HL-60 (cell line): ENCODE measurements at places on chromosomes 4 and X.

DNA sequence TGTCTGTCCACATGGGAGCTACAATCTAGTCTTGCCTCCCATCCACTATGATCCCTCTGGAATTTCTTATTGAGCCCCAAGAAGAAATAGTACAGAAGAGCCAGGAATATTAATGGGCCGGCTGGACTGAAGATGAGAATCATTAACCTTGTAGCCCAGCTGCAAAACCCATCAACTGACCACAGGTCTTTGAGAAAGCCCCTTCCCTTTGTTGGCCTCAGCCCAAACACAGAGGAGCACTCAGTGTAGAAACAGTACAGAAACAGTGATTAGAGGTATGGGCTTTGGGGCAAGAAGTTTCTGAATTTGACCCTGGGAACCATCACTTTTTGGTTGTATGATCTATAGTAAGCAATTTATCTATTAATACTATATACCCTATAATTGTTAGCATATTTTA, 76.8 kb upstream of the RAB40AL start:
- DNase-seq, result no peak

DNA sequence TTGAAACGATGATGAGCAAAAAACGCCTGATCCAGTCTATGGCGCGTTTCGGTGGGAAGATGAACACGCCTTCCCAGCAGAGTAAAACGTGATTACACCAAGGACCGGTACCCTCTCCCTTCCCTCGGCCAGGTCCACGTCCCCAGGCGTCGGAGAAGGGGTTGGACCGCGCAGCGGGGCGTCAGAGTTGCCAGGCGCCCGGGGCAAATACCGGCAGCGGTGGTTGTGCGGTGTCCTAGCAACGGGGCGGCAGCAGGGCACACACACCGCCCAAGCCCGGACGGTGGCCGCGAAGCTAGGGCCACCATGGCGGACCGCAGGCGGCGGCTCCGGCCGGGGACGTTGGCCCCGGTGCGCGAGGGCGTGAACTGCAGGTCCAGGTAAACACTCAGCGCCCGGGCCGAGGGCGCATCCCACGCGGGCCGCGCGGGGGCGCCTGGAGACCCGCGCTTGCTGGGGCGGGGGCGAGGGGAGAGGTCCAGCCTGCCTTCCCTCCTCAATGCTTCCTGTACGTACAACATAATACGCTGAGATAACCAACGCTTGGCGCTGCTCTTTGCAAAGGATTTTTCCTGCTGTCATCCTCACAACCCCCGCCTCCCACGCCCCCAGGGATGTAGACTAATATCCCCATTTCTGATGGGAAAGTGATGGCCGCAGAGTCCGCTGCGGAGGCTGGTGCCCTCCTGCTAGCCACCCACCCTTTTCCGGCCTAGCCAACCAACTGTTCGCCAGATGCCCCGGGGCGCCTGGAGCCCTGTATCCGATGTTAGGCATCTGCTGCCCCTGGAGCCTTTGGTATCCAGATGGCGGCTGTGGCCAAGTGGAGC, at the start of gene FAM47E:
Gene FAM47E, plus strand, starts transcription at position 281 of the 830 bp plus-strand sequence. Its CDS starts 26 bp downstream, at position 307.
- DNase-seq, result peak; percentile 41

DNA sequence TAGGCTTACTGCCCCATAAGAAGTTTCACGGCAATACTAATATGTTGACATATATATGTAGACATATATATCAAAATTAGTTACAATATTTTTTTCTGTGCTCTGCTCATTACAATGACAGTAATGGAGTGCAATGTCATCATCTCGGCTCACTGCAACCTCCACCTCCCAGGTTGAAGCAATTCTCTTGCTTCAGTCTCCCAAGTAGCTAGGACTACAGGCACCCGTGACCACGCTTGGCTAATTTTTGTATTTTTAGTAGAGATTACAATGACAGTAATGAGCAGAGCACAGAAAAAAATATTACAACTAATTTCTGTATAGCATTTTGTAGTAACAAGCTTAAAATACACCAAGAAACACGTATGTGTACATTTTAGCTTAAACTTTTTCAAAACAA, 7.6 kb downstream of the EIF4E start:
- no peak for DNase-seq

GRCh38 chrX:154313147-154313546, 17.6 kb downstream of the TKTL1 start:
- no peak for DNase-seq

DNA sequence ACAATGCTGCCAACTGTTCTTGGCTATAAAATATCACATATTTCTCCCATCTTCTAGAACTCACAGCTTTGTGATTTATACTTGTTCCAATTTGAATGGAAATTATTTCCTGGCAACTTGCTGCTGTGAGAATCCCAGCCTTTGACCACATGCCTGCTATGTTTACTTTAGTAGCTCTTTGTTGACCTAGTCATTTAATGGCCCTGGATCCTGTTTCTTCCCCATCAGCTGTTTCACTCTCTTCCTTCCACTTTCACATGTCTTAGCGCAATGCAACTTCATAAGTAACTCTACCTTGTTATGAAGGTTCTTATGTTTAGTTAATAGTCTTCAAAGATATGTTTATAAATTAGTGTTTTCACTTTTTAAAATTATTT, 1973.6 kb upstream of the AGA start:
- no peak for DNase-seq

DNA sequence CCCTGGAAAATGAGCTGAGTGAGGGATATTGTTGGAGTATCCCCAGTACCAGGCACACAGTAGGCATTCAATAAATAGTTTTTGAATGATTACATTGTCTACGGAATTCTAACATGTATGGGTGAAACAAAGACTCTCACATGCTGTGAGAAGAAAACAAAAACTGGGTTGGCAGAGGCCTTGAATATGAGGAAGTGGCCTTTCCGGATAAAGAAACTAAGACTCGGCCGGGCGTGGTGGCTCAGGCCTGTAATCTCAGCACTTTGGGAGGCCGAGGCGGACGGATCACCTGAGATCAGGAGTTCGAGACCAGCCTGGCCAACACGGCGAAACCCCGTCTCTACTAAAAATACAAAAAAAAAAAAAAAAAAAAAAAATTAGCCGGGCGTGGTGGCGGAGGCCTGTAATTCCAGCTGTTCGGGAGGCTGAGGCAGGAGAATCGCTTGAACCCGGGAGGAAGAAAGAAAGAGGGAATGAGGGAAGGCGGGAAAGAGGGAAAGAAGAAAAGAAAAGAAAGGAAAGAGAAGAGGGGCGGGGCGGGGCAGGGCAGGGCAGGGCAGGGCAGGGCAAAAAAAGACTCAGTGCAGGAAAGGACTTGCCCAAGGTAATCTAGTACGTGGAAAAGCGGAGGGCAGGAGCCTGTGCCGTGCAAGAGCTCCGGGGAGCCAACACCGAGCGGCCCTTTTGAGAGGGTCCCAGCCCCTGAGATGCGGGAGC, 689 bp upstream of the TMA16 start:
- peak; percentile 61 for DNase-seq

DNA sequence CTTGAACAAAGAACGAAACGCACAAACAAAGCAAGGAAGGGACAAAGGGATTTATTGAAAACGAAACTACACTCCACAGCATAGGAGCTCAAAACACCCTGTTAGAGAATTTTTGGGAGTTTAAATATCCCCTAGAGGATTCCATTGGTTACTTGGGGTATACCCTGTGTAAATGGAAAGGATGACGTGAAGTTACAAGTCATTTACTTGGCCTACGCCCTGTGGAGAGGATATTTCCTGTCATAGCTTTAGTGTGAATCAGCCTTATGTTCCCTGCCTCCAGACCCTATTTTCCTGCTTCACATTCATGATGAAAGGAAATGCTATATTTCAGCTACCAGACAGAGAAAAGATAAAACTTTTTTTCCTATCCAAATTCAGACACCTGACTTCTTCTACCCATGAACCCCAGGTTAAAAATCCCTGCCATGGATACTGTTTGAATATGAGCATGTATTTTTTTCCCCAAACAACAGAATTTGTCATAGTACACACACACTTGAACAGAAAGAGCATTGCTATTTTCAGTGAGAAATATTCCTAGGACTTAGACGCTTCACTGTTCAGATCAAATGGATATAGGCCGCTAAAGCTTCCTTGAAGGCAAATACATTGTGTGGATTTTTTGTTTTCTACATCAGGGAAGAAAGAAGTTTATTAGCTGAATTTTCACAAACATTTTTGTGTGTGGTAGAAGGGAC, 20.4 kb downstream of the PIN4 start:
- no peak for DNase-seq

- DNase-seq, result no peak
Observed at GRCh38 chrX:38041237-38041636, 34.9 kb downstream of the SYTL5 start.

DNA sequence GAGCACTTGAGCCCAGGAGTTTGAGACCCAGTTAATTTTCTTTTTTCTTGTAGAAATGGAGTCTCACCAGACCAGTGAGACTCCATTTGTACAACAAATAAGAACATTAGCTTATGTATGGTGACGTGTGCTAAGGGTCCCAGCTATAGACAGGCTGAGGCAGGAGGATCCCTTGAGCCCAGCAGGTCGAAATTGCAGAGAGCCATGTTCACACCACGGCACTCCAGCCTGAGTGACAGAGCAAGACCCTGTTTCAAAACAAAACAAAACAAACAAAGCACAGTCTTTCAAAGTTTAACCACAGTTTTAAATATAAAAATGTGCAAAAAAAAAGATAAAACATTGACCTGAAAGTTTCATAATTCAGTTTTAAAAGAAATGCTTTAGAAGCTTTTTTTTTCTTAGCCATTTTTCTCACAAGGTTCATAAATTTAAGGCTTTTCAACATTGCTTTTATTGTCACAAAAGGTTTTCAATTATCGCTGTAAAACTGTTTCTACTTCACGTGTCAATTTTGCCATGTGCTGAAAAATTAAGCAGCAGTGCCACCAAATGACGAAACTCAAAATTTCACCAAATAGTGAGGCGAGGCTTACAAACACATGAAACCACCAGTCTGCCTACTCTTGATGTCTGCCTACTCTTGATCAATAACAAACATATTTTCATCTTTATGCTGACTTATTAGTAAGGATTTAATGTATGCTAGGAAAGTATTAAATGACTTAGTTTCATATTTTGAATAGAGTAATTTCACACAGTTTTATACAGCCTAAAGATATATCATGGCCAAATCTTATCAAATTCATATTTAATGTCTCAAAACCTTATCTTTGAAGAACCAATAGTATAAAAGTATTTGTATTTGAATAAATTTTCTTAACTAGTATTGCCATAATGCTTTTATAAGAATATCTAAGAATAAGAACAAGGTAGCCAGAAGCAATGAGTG, 126.3 kb downstream of the NEK1 start:
- DNase-seq, result peak; percentile 43

DNA sequence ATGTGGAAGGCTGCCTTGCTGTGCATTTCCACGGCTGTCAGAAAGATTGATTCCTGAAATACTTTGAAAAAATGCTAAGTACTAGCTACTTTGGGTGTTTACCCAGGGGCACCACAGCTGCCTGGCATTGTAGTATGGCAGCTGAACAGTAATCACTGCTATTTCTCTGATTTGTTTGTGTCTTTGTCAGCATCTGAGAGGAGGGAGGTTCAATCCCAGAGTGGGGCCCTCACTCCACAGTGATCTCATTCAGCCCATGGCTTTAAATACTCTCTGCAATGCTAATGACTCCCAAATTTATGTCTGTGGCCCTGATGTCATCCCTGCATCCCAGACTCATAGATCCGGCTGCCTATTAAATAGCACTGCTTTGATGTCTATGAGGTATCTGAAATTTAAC, 575.3 kb upstream of the MAGEB2 start:
- DNase-seq, result no peak

DNA sequence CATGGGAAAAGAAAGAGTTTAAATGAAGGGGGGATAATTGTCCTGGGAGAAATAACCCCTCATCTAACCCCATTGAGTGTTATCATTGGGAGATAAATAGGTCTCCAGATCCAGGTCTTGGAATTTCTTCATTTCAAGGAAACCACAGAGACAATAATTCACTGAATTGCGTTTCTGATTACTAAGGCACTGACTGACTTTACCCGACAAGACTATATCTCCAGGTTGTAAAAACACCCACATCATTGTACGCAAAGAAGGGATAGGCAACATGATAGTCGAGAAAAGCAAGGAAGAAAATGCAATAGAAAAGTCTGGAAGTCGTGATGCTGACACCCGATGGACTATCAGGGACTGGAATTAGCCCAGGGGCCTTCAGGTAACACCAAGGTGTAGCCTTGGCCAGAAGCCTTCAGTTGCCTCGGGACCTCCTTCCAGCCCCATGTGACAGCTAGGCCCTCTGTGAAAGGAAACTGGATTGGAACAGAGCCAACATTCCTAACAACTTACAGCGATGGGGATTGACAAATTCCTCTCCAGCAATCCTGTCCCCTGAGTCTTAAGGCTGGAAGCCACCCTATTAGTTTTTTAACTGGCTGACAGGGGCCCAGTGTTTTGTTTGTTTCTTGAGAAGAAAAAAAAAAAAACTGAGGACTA, 46.5 kb upstream of the RAB9B start:
- no peak for DNase-seq

- DNase-seq, result no peak
Observed at GRCh38 chr4:93843772-93844171, 15.2 kb downstream of the ATOH1 start.

- DNase-seq, result no peak
Observed at GRCh38 chrX:103640401-103641155, 11.8 kb downstream of the TCEAL1 start.

DNA sequence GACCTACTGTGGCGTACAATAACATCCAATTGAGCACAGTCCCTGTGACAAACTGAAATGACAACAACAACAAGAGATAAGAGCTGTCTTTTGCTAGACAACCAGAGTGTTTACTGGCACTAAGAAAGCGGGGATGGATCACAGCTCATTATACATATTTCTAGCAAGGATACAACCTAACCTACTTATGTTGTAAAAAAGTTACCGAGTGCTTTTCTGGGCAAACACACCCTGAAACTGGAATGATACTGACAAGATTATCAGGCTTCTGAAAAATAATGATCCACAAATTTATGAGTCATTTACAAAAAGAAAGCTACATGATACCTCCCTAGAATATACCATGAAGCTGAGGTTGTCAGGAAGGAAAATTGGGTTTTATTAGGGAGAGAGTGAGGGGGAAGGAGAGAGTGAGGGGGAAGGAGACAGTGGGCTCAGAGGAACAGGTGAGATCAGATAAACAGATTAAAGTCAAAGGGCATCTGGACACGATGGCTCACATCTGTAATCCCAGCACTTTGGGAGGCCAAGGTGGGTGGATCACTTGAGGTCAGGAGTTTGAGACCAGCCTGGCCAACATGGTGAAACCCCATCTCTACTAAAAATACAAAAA, 20.3 kb downstream of the TBC1D9 start:
- no peak for DNase-seq

GRCh38 chr4:1409491-1410425, 3.5 kb upstream of the NKX1-1 start:
- no peak for DNase-seq

DNA sequence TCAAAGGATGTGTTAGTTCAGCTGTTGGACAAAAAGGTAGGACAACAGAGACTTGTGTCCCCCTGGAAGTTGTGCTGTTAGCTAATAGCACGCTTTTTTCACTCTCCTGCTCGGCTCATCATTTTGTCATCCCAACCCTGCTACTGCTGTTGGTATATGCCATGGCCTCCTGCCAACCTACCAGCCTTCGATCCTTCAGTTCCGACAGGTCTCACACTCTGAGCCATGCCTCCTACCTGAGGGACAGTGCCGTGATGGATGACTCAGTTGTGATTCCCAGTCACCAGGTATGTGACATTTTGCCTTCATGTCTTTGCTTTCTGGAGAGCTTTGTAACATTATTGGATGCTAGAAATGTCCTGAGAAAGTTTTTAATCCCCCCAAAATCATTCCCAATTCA, 268.1 kb downstream of the ANK2 start:
- no peak for DNase-seq

GRCh38 chrX:21948897-21949578, 8.5 kb downstream of the SMS start:
- no peak for DNase-seq
